ENCODE measurements at places on chromosomes 6 and 20. TPM values are rescaled to one million over a fixed set of nuclear protein-coding genes. Genes with fewer than 3 reads are reported as not detected.

The PRND gene
- under 0.01 TPM for total RNA-seq

The RSPH9 gene
- total RNA-seq: 0.21 TPM

The PPP1R3G gene
- 3.4 TPM for total RNA-seq

The CDH26 gene
- total RNA-seq: 0.72 TPM

The COL20A1 gene
- not detected for total RNA-seq

The CCM2L gene
- under 0.01 TPM for total RNA-seq

The LGSN gene
- total RNA-seq: not detected

The MANEA gene
- 5.3 TPM for total RNA-seq

The PLA2G7 gene
- not detected for total RNA-seq

The MROH8 gene
- under 0.01 TPM for total RNA-seq

The MOG gene
- total RNA-seq: not detected

The DLK2 gene
- 5.3 TPM for total RNA-seq

The SCRT2 gene
- not detected for total RNA-seq

The MLIP gene
- total RNA-seq: not detected

The TMEM170B gene
- total RNA-seq: 0.24 TPM

The HLA-DRB5 gene
- under 0.01 TPM for total RNA-seq

The HCK gene
- not detected for total RNA-seq

The TNF gene
- total RNA-seq: 4.3 TPM

The TNXB gene
- total RNA-seq: 0.48 TPM

The BMP5 gene
- total RNA-seq: not detected

The C20orf141 gene
- total RNA-seq: not detected

The CRISP2 gene
- total RNA-seq: not detected

The LIN28B gene
- total RNA-seq: not detected

The TCP1 gene
- 222 TPM for total RNA-seq
